ENCODE measurements at places on chromosomes 6 and 20. TPM values are rescaled to one million over a fixed set of nuclear protein-coding genes. Genes with fewer than 3 reads are reported as not detected.

DNA sequence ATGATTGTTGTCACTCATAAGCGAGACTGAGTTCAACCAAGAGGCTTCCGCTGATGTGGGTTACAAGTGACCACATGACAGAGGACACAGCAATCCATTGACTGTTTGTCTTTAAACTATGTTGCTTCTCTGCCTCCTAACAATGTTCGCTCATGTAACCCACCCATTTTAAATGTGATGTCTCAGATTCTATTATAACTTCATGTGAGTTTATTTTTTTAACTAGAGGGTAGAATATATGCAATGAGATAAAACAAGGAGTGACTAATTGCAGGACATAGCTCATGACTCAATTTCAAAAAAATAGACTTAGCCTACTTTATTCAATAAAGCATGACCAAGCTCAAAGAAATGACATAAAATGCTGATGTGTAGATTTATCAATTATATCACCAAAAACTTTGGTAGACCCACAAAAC lies 119.2 kb upstream of the SASH1 start:
- DNase-seq: no peak

SIRPG gene
- total RNA-seq: 28.5 TPM

DNA sequence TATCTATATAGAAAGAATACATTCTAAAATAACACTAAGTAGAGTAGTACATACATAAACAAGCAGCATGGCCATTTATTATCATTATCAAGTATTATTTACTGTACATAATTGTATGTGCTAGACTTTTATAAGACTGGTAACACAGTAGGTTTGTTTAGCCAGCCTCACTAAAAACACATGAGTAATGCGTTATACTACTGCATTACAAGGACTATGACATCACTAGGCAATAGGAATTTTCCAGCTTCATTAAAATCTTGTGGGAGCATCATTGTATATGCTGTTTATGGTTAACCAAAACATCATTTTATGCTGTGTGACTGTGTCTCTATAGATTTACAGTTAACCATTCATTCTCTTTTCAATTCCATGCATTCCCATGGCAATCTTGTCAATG lies 131.7 kb upstream of the HDGFL1 start:
- DNase-seq: no peak

EPB41L1 gene
- 0.36 TPM for total RNA-seq

DNA sequence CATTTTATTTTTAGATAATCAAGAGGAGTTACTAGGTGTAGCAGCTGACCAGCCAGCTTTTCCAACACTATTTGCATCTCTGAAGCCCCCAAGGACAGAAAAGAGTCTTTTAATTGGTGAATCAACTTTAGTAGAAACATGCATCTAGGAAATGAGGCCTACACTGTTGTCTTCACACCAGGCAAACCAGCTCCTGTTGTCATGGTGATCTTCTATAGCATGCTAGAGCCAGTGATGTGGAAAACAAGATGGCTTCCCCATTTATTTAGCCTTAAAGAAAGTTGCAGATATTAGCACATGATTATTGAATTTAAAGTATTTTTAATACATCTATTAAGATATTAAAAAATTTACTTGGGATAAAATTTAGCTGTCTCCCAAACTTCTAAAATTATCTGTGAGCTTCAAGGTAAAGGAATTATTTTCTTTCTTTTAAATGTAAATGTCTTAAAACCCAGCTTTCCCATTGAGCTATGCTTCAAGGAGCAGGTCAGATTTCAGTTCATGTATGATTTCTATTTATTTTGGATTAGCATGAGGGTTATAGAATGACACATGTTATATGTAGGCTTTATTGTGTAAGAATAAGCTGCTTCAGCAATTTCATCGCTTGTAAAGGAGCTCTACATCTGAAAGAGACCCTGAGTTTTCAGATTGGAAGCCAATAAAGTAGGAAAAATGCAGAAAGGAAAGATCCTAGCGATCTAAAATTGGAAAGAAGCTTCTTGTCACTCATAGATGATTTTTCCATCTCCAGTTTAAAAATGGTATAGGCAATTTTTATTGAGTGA lies 564.9 kb upstream of the CITED2 start:
- no peak for DNase-seq

- DNase-seq: no peak
Observed at GRCh38 chr20:57888591-57888990, 178.8 kb upstream of the PMEPA1 start.

HFE gene
- 1.0 TPM for total RNA-seq

- no peak for DNase-seq
Observed at GRCh38 chr20:35216541-35216940, 9.9 kb upstream of the MMP24 start.

DNA sequence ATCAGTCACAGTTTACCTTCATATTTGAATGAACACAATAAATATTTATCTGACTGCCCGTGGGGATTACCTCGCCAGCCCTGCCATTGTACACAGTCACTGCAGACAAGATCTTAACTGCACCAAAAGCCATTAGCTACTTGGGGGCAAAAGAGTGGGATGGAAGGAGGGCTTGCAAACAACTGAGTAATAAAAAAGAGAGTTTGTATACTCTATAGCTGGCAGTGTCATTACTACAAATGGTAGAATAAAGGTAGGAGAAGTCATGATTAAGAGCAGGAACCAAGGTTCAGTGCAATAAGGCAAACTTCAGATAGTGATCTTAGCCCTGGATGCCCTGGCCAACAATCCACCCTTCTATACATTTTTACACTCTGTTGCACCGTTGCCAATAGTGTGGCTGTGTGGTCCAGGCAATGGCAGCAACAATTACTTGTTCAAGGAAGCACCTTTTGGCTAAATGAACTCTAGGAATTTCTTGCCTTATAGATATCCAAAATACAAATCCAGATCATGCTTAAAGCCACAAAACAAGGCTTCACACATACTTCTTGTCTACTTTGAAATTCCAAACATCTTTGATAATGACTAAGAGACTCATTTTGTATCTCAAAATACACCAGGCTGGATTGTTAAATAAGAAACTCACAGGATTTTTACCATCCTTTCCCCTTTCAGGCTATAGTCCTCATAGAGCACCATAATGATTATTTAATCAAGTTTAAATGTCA lies 955.4 kb upstream of the ADGRB3 start:
- DNase-seq: no peak

GRCh38 chr20:31617432-31618104 lies 12.5 kb downstream of the ID1 start:
- no peak for DNase-seq

DEFB132 gene
- total RNA-seq: not detected

GRCh38 chr20:14612391-14612790 lies 275.0 kb upstream of the FLRT3 start:
- no peak for DNase-seq

- DNase-seq: no peak
Observed at GRCh38 chr6:42693725-42694323, 28.6 kb downstream of the PRPH2 start.

SAMD5 gene
- 0.02 TPM for total RNA-seq

- DNase-seq: no peak
Observed at GRCh38 chr6:72149715-72150114, 263.4 kb downstream of the RIMS1 start.

DNA sequence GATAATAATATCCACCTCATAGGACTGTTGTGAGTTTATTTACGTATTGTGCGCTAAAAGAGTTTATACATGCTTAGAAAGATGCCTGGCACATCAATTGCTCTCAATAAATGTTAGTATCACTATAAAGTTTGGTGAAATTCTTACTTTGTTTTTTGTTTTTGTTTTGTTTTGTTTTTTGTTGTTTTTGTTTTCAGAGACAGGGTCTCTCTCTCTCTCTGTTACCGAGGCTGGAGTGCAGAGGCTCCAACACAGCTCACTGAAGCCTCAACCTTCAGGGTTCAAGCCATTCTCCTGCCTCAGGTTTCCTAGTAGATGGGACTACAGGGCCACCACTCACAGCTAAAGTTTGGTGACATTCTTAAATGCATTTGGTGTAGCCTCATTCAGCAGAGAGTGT lies 32.2 kb upstream of the BTN3A2 start:
- DNase-seq: no peak

GRCh38 chr6:66860328-66860727 lies 1153.3 kb upstream of the EYS start:
- no peak for DNase-seq

DNA sequence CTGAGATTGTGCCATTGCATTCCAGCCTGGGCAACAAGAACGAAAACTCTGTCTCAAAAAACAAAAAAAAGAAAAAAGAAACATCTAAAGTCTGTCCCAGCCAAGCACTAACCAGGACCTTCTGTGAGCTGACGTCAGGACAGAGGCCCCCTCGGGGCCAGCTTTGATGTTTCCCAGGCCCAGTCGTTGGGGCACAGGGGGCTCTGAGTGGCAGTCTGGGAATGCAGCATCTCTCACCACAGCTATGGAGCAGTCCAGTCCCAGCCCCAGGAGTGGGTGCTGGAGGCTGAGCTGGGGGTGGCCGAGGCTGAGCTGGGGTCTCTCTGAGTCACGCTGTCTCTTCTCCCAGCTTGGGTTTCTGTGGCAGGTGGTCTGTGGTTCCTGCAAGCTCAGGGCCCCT lies 46.0 kb upstream of the SRF start:
- DNase-seq: no peak

NAA20 gene
- total RNA-seq: 82.9 TPM

DNA sequence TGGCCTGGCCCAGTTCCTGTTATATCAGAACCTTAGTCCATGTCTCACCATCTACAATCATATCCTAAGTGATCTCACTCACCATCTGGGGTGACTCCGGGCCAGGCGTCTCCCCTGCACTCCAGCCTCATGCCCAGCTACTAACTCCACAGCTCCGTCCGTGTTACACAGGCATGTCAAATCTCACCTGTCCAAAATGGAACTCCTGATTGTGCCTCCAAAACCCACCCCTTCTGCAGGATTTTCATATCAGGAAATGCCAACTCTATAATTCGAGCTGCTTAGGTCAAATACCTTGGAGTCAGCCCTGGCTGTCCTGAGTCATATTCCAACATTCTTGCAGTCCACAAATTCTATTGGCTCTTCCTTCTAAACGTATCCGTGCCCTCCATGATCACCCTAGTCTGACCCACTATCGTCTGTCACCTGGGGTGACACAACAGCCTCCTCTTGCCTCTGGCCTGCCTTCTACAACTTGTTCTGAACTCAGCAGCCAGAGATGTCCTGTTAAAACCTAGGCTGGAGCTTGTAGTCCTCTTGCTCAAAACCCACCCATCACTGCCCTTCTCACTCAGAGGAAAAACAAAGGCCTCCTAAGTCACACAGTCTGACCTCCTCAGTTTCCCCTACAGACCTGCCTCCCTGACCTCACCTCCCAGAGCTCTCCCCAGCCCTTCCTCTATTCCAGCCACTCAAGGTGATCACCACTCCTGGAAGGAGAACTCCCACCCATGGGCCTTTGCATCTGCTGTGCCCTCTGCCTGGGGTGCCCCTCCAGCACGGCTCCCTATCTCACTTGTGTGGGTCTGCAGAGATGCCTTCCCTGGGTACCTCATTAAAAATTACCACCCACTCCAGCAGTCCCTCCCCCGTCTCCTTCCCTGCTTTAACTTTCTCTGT lies 85.3 kb upstream of the SIRPA start:
- no peak for DNase-seq

DNA sequence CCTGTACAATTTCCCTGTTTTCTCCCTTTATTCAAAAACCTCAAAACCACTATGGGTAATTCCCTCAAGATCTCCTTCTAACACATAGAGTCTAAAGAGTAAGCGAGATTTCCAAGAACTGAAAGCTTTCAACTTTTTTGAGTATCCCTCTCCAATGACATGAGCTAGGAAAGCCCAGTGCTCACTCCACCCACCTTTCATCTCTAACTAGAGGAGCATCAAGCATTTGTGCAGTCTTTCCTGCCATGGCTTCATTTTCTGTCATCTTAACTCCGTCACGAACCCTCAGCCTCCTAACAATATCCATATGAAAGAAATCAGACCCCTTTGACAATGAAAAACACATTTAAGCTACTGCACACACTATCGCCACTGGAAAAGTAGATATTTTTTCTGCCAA lies 91.9 kb upstream of the SUPT3H start:
- no peak for DNase-seq

DNA sequence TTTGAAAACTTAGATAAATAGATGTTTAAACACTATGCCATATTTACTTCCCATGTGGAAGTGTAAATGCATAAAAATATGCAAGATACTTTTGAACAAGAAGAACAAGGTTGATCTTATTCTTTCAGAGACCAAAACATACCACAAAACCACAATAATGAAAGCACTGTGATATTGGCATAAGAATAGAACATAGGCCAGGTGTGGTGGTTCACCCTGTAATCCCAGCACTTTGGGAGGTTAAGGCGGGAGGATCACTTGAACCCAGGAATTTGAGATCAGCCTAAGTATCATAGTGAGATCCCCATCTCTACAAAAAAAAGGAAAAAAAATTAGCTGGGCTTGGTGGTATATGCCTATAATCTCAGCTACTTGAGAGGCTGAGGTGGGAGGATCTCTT lies 66.5 kb downstream of the KCNS1 start:
- no peak for DNase-seq

GRCh38 chr6:37057128-37057471 lies 51.6 kb downstream of the FGD2 start:
- no peak for DNase-seq

GABRR1 gene
- not detected for total RNA-seq

ZNF318 gene
- 12.1 TPM for total RNA-seq

GABRR2 gene
- total RNA-seq: 0.51 TPM

GRCh38 chr6:44291841-44292240 lies 21.3 kb downstream of the AARS2 start:
- DNase-seq: no peak

DNA sequence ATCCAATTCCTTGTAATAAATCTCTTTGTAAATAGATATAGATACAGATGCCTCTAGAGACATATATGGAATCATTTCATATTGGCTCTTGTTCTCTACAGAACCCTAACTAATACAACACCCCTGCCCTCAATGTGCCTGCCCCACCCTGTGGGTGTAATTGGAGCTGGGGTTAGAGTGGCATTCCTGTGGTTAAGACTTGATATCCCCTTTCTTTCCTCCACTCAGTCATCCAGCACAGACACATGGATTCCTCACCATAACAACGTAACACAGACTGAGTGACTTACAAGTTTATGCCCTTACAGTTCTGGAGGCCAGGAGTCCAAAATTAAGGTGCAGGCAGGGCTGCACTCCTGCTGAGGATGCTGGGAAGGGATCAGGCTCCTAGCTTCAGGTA lies 42.8 kb downstream of the C6orf118 start:
- DNase-seq: no peak

- DNase-seq: no peak
Observed at GRCh38 chr20:8901237-8902025, 167.5 kb upstream of the PLCB4 start.

- no peak for DNase-seq
Observed at GRCh38 chr6:53852805-53853204, 58.0 kb downstream of the LRRC1 start.

GRCh38 chr6:40338306-40338705 lies 248.9 kb downstream of the LRFN2 start:
- DNase-seq: no peak

SLC22A3 gene
- not detected for total RNA-seq

- DNase-seq: no peak
Observed at GRCh38 chr6:149316108-149316727, 1.3 kb upstream of the TAB2 start.

- DNase-seq: no peak
Observed at GRCh38 chr6:138500045-138500665, 861 bp upstream of the NHSL1 start.

DDO gene
- not detected for total RNA-seq

Measured in activated CD4-positive, alpha-beta memory T cell treated with anti-CD3 and anti-CD28 coated beads for 36 hours (primary cell).